Stimulated activated CD4-positive, alpha-beta T cell treated with anti-CD3 and anti-CD28 coated beads, Interleukin-12 subunit alpha, Interleukin-12 subunit beta, amount 100 ng/mL, for 48 hours (primary cell): ENCODE measurements at places on chromosomes 5 and 9.

GRCh38 chr5:172641359-172642050 lies 442 bp downstream of the NEURL1B start:
- DNase-seq = no peak

DNA sequence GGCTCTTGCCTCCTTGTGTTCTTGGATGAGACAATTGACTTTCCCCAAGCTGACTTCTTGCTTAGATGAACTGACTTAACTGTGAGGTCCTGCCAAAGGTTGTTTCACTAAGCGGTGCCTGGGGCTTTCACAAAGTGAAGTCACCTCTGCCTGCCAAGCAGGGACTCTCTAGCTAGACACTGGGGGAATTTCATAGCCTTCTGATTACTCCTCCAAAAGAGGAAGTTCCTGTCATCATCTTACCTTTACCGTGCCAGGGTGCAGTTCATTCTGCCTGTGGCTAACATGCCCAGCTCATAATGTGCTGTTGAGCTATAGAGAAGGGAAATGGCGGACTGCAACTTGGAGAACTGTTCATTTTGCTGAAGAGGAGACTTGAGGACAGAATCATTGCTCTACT lies 472.0 kb upstream of the WWC1 start:
- DNase-seq = no peak

DNA sequence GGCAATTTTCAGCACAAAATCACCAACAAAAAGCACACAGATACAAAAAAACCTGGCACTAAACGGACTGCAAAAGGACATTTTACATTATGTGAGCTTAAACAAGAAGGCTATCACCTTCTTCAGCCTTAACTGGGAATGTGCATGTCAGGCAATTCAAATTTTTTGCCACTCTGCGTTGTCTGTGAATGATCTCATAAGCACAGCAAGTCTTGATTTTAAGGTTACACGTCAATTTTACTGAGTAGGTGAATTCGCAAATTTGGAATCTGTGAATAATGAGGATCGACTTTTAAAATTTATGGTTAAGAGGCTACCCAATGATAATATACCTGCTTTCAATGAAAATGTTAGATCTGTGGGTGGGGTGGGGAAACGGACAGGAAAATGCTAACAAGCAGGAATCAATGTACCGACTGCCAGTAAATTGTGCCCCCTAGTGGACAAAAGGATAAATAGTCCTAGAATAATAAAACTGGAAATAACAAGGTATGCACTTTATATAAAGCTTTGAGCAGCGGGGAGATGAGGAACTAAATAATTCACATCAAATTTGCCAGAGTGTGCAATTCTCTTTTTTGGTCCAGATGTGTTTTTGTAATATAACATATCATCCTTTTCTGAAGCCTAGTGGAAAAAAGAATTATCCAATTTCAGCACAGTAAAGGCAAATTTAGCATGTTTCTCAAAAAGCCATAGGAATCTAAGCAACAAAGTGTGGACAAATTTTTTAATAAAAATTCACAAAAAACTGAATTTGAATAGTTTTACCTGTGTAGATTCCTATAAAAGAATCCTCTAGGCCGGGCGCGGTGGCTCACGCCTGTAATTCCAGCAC lies 20.5 kb downstream of the EQTN start:
- DNase-seq = no peak

DNA sequence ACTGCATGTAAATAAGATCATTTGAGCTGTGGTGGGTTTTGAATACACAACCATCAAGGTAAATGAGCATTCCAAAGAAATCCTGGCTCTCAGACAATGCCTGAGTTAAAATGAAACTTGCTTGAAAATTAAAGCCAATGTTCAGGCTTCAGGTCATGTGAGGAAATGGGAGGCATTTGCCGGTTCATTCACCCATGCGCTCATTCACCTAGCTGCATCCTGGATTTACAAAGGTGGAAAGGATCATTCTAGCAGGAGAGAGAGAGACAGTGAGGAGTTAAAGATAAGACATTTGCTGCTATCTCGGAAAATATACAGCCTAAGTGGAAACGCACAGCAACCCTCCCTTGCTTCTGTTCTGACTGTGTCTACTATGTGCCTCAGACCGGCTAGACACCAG lies 143.8 kb upstream of the KLF4 start:
- DNase-seq = no peak

DNA sequence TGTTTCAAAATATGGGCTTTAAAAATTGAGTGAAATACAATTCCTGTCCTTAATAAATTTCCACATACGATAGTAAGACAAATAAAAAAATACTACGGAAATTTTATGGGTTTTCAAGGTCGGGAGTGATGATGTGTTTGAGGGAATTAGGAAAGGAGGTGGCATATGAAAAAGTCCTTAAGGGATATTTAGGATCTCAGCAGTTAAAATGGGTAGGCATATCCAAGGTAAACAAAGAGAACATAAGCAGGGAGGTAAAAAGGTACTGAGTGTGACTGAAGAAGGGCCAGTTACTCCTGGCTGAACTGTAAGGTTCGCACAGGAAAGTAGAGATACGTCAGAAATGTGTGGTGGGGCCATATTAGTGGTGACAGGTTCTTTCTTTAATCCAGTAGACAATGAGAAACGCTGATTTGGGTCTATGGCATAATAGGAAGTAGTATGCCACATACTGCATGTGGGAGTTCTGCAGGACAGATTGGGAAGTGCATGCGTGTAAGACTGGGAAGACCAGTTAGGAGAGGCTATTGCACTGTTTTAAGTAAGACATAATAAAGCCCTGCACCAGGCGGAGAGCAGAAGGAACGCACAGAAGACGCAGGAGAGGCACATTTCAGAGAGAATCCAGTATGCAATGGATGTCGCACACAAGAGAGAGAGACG lies 937 bp upstream of the HMGCR start:
- no peak for DNase-seq

GRCh38 chr5:74272831-74273451 lies 367.6 kb downstream of the ENC1 start:
- DNase-seq = no peak

DNA sequence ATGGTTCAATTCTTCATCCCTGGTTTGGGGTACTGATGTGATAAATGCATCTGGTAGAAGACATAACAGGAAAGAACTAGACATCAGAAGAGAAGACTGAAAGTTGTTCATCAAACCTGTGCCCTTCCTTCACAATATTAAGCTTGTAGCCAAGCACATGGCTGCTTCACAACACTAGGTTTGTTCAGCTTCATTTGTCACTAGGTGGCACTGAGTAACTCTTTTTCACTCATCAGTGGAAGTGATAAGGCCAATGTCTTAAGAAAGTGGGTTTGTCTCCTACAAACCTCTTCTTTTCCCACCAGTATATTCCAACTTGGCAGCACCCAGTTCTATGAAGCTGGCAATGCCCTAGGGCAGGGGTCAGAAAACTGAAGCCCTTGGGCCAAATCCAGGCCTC lies 26.9 kb downstream of the ZNF484 start:
- DNase-seq = no peak

DNA sequence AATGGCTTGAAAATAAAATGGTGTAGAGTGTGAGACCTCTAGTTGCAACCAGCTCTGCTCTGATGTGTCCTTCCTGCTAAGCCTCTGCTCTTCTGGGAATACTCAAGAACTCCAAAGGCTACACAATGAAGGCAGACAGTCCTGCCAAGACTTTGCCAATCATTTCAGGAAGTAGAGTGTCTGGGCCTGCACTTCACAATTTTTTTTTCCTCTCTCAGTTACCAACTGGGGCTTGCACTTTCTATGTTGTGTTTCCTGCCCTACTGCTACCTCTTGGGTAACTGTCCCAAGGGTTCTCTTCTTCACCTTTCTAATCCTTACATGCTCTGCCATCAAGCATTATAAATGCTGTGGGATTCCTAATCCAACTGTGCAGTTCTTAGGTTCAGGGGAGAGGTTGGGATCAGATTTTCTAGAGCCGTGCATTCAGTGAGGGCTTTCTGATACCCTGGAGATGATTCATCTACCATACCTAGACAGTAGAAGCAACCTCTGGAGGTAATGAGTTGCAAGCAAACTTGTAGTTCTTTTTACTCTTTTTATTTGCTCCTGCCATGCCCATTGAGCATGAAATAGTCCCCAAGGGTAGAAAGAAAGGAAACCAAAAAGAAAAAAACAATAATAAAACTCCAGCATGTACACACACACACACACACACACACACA lies 365.9 kb downstream of the MLLT3 start:
- no peak for DNase-seq

DNA sequence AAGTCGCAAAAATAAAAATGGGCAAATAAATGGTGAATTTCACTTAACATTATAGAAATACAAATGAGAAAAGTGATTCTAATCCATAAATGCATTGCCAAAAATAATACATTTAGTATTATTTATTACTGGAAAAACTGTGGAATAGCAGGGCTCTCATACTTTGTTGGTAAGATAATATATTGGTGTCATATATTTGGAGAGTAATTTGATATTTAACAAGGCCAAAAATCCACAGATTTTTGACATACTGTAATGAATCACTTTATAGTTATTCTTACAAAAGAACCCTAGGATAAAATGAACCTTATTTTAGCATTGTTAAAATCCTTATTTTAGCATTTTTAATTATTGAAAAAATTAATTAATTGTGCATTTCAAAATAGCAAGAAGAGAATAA lies 397.2 kb upstream of the DAB2 start:
- no peak for DNase-seq

DNA sequence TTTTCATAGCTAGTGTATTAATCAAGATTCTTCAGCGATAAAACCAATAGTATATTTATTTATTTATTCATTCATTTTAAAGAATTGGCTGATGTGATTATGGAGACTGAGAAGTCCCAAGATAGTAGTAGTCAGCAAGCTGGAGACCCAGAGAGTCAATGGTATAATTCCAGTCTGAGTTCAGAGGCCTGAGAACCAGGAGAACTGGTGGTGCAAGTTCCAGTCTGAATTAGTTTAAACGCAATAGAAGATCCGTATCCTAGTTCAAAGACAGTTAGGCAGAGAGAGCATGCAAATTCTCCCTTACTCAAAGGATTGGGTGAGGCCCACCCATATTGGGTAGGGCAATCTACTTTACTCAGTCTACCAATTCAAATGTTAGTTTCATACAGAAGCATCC lies 364.2 kb upstream of the RPS23 start:
- no peak for DNase-seq

DNA sequence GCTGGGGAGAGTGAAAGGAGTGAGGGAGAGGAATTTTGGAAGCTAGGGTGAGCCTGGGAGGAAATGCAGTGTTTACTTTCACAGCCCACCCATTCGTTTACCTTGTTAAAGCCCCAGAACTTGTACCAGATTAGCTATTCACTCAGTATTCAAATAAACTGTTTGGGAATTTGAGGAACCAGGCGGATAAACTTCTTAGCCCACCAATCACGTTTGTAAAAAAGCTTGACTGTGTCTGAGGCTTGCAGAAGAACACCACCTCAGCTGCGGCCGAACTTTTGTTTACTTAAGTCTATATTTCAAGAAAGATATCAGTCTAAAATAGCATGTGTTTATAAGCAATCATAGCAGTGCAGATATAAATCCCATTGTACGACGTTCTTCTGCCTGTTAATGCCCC lies 5.2 kb upstream of the TLE1 start:
- no peak for DNase-seq

DNA sequence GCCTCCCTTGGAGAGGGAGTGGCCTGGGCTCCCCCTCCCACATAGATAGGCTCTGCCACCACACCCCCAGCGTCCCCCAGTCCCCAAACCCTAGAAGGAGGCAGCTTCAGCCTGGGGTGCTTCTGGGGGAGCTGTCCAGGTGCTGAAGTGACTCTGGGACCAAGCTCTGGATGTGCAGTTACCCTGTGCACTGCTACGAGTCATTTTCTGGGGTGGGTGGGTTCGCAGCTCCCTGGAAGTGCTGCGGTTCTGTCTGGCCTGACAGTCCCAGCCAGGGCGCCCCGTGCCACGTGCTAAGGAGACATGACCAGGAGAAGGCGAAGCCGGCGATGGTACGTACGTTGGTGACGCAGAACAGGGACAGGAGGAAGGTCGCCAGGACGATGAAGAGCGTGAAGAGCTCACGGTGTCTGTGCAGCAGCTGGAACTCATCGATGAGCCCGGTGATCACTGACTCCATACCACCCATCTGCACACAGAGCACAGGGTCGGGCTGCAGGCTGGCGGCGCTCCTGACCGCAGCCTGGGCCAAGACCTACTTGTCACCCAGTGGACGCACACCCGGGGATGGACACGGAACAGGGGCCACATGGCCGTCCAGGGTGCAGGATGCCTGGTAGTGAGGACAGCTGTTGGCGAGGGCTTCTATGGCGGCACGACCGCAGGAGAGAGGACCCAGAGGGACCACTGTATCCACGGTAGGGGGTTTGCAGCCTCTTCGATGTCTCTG lies 35.7 kb downstream of the SLC6A3 start:
- no peak for DNase-seq

- no peak for DNase-seq
Observed at GRCh38 chr9:38445154-38446043, 21.1 kb upstream of the IGFBPL1 start.

- no peak for DNase-seq
Observed at GRCh38 chr9:567747-568305, 273.7 kb upstream of the DMRT1 start.

- DNase-seq = no peak
Observed at GRCh38 chr5:147361441-147362175, 126.8 kb downstream of the STK32A start.

DNA sequence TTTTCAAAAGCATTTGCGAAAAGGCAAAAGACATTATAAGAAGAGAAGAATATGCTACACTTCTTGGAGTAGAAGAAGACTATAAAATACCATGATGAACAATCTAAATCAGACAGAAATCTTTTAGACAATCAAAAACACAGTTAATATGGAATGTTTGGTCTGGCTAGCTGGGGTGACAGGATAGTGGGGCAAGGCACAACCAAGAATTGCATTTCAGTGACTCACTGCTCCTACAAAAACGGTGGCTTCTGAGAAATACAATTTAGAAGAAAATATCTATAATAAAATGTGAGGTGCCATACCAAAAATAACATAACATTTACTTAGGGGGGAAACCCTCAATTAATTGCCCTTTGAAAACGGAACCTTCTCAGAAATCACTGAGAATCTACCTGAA lies 363.4 kb downstream of the NPR3 start:
- no peak for DNase-seq

- no peak for DNase-seq
Observed at GRCh38 chr9:116308076-116308475, 154.5 kb downstream of the PAPPA start.

- DNase-seq = no peak
Observed at GRCh38 chr5:146301626-146302025, 37.0 kb upstream of the POU4F3 start.

GRCh38 chr5:35938568-35939227 lies at the start of gene CAPSL:
Gene CAPSL, minus strand, starts transcription at chr5:35938622. Its CDS starts 17,502 bp downstream, at chr5:35921120.
- no peak for DNase-seq

DNA sequence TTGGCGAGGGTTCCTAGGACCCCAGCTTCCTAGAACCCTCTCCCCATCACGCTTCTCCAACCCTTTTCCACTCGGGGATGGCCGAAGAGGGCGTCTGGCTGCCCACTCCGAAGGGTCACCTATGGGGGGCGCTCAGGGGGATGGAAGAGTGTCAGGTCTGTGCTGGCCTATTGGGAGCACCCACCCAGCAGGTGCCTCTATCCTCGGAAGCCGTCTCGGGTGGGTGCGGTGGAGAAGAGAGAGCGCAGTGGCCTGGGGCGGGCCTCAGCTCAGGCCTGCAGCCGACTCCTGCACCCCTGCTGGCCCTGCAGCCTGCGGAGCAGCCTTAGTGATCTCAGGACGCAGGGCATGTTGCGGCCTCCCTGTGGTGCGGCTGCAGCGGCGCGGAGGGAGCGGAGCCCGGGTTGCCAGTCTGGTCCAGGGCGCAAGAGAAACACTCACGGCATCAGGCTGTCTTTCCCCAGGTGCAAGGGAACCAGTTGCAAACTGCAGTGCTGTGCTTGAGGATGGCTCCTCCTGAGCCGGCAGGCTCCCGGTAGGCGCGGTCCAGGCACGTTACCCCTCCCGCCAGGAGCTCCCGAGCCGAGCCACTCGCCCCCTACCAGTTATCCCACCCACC lies 1.5 kb upstream of the IRX2 start:
- DNase-seq = no peak
